ENCODE measurements at places on chromosomes 2 and 18. TPM values are rescaled to one million over a fixed set of nuclear protein-coding genes. Genes with fewer than 3 reads are reported as not detected.

Gene MAL
- 4.4 TPM for total RNA-seq

Gene POTEJ
- total RNA-seq: not detected

Gene WDSUB1
- total RNA-seq: 11.4 TPM

Gene NPAS2
- 51.0 TPM for total RNA-seq

Gene CMPK2
- total RNA-seq: 3.2 TPM

Gene IAH1
- total RNA-seq: 82.9 TPM

Gene CNOT11
- total RNA-seq: 33.8 TPM

Gene SLC25A52
- not detected for total RNA-seq

Gene MYCN
- 0.38 TPM for total RNA-seq

Gene FEV
- not detected for total RNA-seq

Gene STPG4
- total RNA-seq: not detected

Gene RAB6D
- total RNA-seq: not detected

Gene PDE1A
- 17.3 TPM for total RNA-seq

Gene GREB1
- total RNA-seq: 7.8 TPM

Gene AOX1
- total RNA-seq: 3.6 TPM

Gene SGPP2
- total RNA-seq: 2.3 TPM

Gene ATP6V1C2
- 0.69 TPM for total RNA-seq

Gene PAX8
- 0.44 TPM for total RNA-seq

Gene SEPTIN10
- 55.4 TPM for total RNA-seq

Gene BIN1
- total RNA-seq: 15.8 TPM

Gene TOGARAM2
- 51.9 TPM for total RNA-seq

Gene RAB17
- 4.5 TPM for total RNA-seq

Gene DNER
- total RNA-seq: 2.3 TPM

Gene SPIRE1
- total RNA-seq: 42.4 TPM

Gene TAF4B
- 1.1 TPM for total RNA-seq

Gene ZNF407
- total RNA-seq: 10.6 TPM

Gene GLB1L
- 1.7 TPM for total RNA-seq

Gene TUBB8B
- total RNA-seq: not detected

Gene CHRNG
- total RNA-seq: not detected

Gene GRHL1
- 0.69 TPM for total RNA-seq

Gene RAX
- total RNA-seq: not detected

Gene CROCC2
- not detected for total RNA-seq

Gene INHA
- 2.4 TPM for total RNA-seq

Gene FAP
- total RNA-seq: 0.71 TPM

All from left ventricle myocardium inferior (tissue), 1 donor.